ENCODE measurements at places on chromosomes 12 and 14. TPM values are rescaled to one million over a fixed set of nuclear protein-coding genes. Genes with fewer than 3 reads are reported as not detected.

Gene KRT6C
- total RNA-seq = not detected

Gene RTL1
- not detected for total RNA-seq

GRCh38 chr12:39632670-39633069 lies 13.1 kb upstream of the ABCD2 start:
- no peak overlapping the region for H3K27ac ChIP-seq
- H3K27me3 ChIP-seq = no peaks in the 10 kb centered on the region
- peak; percentile 4 for DNase-seq
- H3K4me3 ChIP-seq = no peak overlapping the region
- no peaks in the 10 kb centered on the region for H3K36me3 ChIP-seq

DNA sequence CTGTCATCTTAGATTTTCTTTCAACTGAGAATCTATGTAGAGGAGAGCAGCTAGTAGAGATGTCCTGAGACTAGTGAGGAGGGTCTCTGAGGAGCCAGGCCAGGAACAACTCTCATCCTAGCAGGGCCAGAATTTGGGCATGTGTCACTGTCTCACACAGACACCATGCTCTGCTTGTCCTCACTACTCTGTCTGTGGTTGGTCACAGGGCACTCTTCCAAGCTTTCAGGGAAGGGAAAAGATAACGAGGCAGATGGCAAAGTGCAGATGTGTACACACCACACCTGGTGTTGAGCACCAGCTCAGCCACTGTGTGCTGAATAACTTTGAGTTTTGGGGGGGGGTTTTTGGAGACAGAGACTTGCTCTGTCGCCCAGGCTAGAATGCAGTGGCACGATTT lies 2.5 kb downstream of the SSPN start:
- no peak overlapping the region for H3K4me3 ChIP-seq
- H3K4me1 ChIP-seq = peaks cover 25% of the 10 kb centered on the region
- no peaks in the 10 kb centered on the region for H3K36me3 ChIP-seq
- no peaks in the 10 kb centered on the region for H3K27me3 ChIP-seq
- no peak overlapping the region for H3K27ac ChIP-seq

GRCh38 chr14:29529418-29529817 lies 398.2 kb downstream of the PRKD1 start:
- H3K36me3 ChIP-seq = no peaks in the 10 kb centered on the region
- no peaks in the 10 kb centered on the region for H3K27me3 ChIP-seq
- H3K4me1 ChIP-seq = no peaks in the 10 kb centered on the region
- DNase-seq = peak; percentile 51
- no peak overlapping the region for H3K27ac ChIP-seq

Data from GM23248 (cell line).